ENCODE measurements at places on chromosomes 2 and 18. TPM values are rescaled to one million over a fixed set of nuclear protein-coding genes. Genes with fewer than 3 reads are reported as not detected.

The DCC gene
- total RNA-seq: not detected

The POTEC gene
- not detected for total RNA-seq

- H3K4me3 ChIP-seq: no peak overlapping the region
- H3K4me1 ChIP-seq: peaks cover 34% of the 10 kb centered on the region
- H3K27me3 ChIP-seq: no peaks in the 10 kb centered on the region
- peak overlapping the region; percentile 44 for H3K27ac ChIP-seq
These were observed 248.8 kb upstream of the FN1 start for GRCh38 chr2:215684448-215685237.

DNA sequence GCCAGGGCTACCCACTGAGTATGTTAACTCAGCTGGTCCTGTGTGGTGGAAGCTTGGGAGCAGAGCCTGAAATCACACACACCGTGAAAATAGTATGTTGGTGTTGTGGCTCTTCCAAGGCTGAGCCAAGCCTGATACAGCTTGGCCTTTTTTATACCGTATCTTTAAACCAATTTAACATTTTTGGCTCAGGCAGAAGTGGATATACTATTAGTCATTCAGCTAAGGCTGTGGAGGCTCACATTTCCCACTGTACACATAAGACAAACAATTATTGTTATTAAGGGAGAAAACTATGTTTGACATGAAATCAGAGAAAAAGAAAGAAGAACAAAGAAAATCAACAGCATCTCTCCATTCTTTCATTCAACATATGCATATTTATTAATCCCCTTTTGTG, 159.0 kb downstream of the BCL11A start:
- no peaks in the 10 kb centered on the region for H3K27me3 ChIP-seq
- no peak for DNase-seq
- no peaks in the 10 kb centered on the region for H3K36me3 ChIP-seq

DNA sequence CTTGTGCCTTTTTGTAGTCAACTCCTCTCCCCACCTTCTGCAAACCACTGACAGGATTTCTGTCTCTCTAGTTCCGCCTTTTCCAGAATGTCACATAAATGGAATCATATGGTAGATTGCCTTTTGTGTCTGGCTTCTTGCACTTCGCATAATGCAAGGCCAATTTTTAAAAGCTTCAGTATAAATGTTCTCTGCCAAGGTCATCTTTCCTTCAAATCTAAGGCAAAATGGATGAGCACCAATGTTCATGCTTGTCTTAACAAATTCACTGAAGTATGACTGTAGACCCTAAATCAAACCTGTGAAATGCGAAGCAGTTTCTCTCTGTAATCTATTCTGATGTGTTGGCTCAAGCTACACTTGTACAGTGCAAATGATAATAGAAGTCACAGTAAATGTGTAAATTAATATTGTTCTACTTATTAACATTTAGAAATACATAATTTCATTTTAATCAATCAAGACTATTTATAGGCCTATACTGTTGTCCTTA, 92.8 kb upstream of the GLS start:
- DNase-seq: no peak
- H3K4me3 ChIP-seq: no peak overlapping the region
- H3K4me1 ChIP-seq: peaks cover 8% of the 10 kb centered on the region
- no peaks in the 10 kb centered on the region for H3K36me3 ChIP-seq
- H3K27ac ChIP-seq: no peak overlapping the region
- H3K27me3 ChIP-seq: no peaks in the 10 kb centered on the region

The ODC1 gene
- 321 TPM for total RNA-seq

The PMAIP1 gene
- 21.7 TPM for total RNA-seq

DNA sequence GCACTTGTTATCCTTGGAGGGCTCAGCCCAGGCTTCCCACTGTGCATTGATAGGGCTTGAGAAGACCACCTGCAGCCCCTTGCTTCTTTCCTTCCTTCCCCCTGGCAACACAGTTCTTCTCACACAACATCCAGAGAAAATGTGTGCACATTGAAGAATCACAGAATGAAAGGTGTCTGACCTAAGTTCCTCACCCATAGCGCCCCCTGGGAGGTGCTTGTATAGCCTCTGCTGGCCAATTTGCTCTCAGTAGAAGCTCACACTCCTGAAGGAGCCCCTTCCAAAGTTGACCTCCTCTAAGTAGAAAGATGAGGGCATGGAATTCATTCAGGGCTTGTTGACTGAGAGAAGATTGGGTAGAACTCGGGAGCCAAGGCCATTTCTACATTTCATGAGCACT, 758.4 kb upstream of the KLHL29 start:
- no peaks in the 10 kb centered on the region for H3K4me1 ChIP-seq
- no peak overlapping the region for H3K27ac ChIP-seq
- H3K4me3 ChIP-seq: no peak overlapping the region
- H3K27me3 ChIP-seq: no peaks in the 10 kb centered on the region
- H3K36me3 ChIP-seq: peaks cover 3% of the 10 kb centered on the region

The KCNIP3 gene
- 15.6 TPM for total RNA-seq

DNA sequence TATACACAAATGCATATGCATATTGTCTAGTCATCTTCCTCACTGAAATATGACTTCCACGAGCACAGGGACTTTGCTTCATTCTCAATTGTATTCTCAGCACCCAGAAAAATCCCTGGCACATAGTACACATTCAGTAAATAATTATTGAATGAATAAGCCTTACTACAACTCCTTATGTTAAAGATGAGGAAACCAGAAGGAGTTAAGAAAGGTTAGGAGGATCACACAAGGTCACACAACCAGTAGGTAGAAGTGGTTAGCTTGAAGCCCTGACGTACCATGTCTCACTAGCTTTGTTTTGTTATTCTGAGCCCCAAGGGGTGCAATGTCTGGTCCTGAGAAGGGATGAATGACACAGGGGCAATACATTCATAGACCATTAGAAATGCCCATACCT, 220.9 kb upstream of the PID1 start:
- peak; percentile 3 for DNase-seq
- H3K36me3 ChIP-seq: peaks cover 42% of the 10 kb centered on the region
- H3K4me3 ChIP-seq: no peak overlapping the region
- H3K27ac ChIP-seq: peak overlapping the region; percentile 4

The TSGA10 gene
- 7.9 TPM for total RNA-seq

Data from MCF 10A (cell line).